ENCODE measurements at places on chromosomes 6 and 20. TPM values are rescaled to one million over a fixed set of nuclear protein-coding genes. Genes with fewer than 3 reads are reported as not detected.

The NDUFAF5 gene
- 22.3 TPM for total RNA-seq

The ENPP5 gene
- total RNA-seq: 1.5 TPM

The FAXC gene
- 1.4 TPM for total RNA-seq

The CST4 gene
- not detected for total RNA-seq

The PAK5 gene
- total RNA-seq: not detected

The GLP1R gene
- total RNA-seq: not detected

The BHLHE23 gene
- not detected for total RNA-seq

The FAM210B gene
- total RNA-seq: 28.9 TPM

The FLRT3 gene
- 38.8 TPM for total RNA-seq

The HLA-DRB5 gene
- total RNA-seq: not detected

The KCNG1 gene
- total RNA-seq: 60.2 TPM

The BMP7 gene
- not detected for total RNA-seq

The PNLDC1 gene
- total RNA-seq: not detected

The DPPA5 gene
- total RNA-seq: not detected

The PTGIS gene
- total RNA-seq: not detected

The TNFRSF6B gene
- 619 TPM for total RNA-seq

The TBXT gene
- total RNA-seq: not detected

The MYO6 gene
- 9.4 TPM for total RNA-seq

The BPIFB4 gene
- total RNA-seq: not detected

The LRFN2 gene
- total RNA-seq: 0.04 TPM

The RFX6 gene
- not detected for total RNA-seq

The PAX1 gene
- not detected for total RNA-seq

The SOBP gene
- 0.19 TPM for total RNA-seq

The MUCL3 gene
- total RNA-seq: not detected

The PSMB8 gene
- total RNA-seq: 43.5 TPM

The TTLL9 gene
- not detected for total RNA-seq

The ALDH5A1 gene
- total RNA-seq: 0.62 TPM

The TCP11 gene
- total RNA-seq: not detected

The DNAAF9 gene
- 6.3 TPM for total RNA-seq

The SLC22A1 gene
- total RNA-seq: not detected

The TBC1D7 gene
- total RNA-seq: 16.7 TPM

The TXLNB gene
- total RNA-seq: not detected

The SYNDIG1 gene
- 5.9 TPM for total RNA-seq

The PTPRA gene
- total RNA-seq: 35.5 TPM

The ZSCAN23 gene
- total RNA-seq: 0.87 TPM

The MC3R gene
- not detected for total RNA-seq

The PPP1R3D gene
- total RNA-seq: 6.2 TPM

The TFAP2C gene
- 7.3 TPM for total RNA-seq

The FOXC1 gene
- total RNA-seq: 3.5 TPM

The DBNDD2 gene
- 35.7 TPM for total RNA-seq

The EGFL8 gene
- 1.0 TPM for total RNA-seq

The SLC22A2 gene
- not detected for total RNA-seq

The CLDN20 gene
- total RNA-seq: not detected

The LGSN gene
- not detected for total RNA-seq
